T-helper 17 cell (primary cell): ENCODE measurements at places on chromosomes 7 and 10.

- H3K4me1 ChIP-seq, result no peaks in the 10 kb centered on the region
- H3K4me3 ChIP-seq, result no peak overlapping the region
- H3K27ac ChIP-seq, result no peak overlapping the region
- no peak for DNase-seq
Measured at GRCh38 chr7:68679459-68680234, 918.6 kb upstream of the AUTS2 start.

GRCh38 chr10:119667562-119668328 is 16.6 kb downstream of the BAG3 start:
- H3K27me3 ChIP-seq, result no peaks in the 10 kb centered on the region
- no peak overlapping the region for H3K4me3 ChIP-seq
- H3K27ac ChIP-seq, result peak overlapping the region; percentile 87
- peaks cover 39% of the 10 kb centered on the region for H3K4me1 ChIP-seq
- DNase-seq, result no peak
- H3K36me3 ChIP-seq, result no peaks in the 10 kb centered on the region

DNA sequence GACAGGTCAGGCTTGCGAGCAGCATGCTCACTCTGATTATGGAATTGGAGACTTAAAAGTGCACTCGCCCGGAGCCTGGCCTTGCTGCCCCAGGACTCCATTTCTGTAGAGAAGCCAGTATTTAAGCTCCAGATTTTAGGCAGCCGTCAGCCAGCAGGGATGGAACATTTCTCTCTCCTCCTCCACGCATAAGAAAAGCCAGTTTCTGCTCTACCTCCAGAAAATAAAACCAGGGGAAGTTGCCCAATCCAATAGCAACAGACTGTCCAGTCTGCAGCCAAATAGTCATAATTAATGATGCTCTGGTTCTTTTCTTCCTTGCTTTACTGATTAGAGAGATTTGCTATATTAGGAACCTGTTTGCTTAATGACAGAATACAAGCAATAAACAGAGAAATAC is 203.2 kb downstream of the GFRA1 start:
- no peaks in the 10 kb centered on the region for H3K36me3 ChIP-seq
- no peak for DNase-seq
- H3K27me3 ChIP-seq, result peaks cover 4% of the 10 kb centered on the region
- H3K27ac ChIP-seq, result no peak overlapping the region
- H3K4me3 ChIP-seq, result no peak overlapping the region

DNA sequence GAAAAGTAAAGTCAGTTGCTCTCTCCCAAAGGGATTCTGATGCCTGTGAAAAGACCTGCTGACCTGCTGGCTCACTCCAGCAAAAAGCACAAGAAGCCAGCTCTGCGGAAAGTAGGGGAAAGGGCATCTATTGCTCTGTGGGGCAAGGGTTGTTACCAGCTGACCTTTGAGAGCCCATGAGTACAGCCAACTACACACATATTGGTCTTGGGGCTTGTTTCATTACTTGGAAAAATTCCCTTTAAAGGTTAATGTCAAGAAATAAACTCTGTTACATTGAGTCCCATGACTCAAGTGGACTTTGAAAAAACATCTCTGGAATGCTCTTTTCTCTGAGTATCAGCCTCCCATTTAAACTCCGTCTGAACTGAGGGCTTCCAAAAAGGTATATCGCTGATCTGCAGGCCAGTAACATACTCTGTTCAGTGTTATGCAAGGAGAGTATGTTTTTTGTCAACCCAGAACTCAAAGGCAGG is 53.2 kb downstream of the PANK1 start:
- no peak for DNase-seq
- no peak overlapping the region for H3K4me3 ChIP-seq
- H3K27ac ChIP-seq, result no peak overlapping the region

DNA sequence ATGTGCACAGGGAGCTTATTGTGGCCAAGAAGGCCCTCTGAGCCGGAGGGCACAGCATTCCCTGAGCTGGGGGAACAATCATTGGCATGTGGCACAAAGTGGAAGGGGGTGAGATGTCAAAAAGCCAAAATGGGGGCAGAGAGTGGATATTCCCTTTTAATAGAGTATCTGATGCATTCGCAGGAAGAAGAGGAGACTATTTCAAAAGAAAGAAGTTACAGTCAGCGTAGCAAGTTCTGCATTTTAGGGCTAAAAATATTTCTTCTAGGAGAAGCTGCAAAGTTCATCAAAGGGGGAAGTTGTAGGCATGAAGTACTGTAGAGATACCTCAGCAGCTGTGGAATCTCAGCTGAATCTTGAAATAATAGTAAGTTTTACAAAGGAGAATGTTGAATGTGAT is 136.0 kb upstream of the WDR11 start:
- H3K27me3 ChIP-seq, result peaks cover 15% of the 10 kb centered on the region
- H3K36me3 ChIP-seq, result no peaks in the 10 kb centered on the region
- no peak for DNase-seq
- peaks cover 3% of the 10 kb centered on the region for H3K4me1 ChIP-seq
- no peak overlapping the region for H3K4me3 ChIP-seq

- peaks cover 6% of the 10 kb centered on the region for H3K4me1 ChIP-seq
- peaks cover 52% of the 10 kb centered on the region for H3K27me3 ChIP-seq
- no peak overlapping the region for H3K4me3 ChIP-seq
- H3K36me3 ChIP-seq, result peaks cover 6% of the 10 kb centered on the region
Measured at GRCh38 chr7:44322631-44323363, 2.6 kb downstream of the CAMK2B start.

- H3K27me3 ChIP-seq, result no peaks in the 10 kb centered on the region
- DNase-seq, result no peak
- H3K4me3 ChIP-seq, result no peak overlapping the region
- no peaks in the 10 kb centered on the region for H3K4me1 ChIP-seq
- no peak overlapping the region for H3K27ac ChIP-seq
Measured at GRCh38 chr10:65196111-65196510, 1674.9 kb downstream of the REEP3 start.

GRCh38 chr10:33120700-33121099 is 162.7 kb upstream of the ITGB1 start:
- no peaks in the 10 kb centered on the region for H3K36me3 ChIP-seq
- no peak for DNase-seq
- H3K27ac ChIP-seq, result peak overlapping the region; percentile 100
- no peak overlapping the region for H3K4me3 ChIP-seq
- H3K4me1 ChIP-seq, result peaks cover 73% of the 10 kb centered on the region
- no peaks in the 10 kb centered on the region for H3K27me3 ChIP-seq

GRCh38 chr10:100656454-100656853 is 88.9 kb upstream of the PAX2 start:
- DNase-seq, result no peak
- H3K4me3 ChIP-seq, result no peak overlapping the region
- H3K27me3 ChIP-seq, result peaks cover 82% of the 10 kb centered on the region
- H3K4me1 ChIP-seq, result peaks cover 21% of the 10 kb centered on the region
- H3K36me3 ChIP-seq, result peaks cover 29% of the 10 kb centered on the region
- no peak overlapping the region for H3K27ac ChIP-seq

DNA sequence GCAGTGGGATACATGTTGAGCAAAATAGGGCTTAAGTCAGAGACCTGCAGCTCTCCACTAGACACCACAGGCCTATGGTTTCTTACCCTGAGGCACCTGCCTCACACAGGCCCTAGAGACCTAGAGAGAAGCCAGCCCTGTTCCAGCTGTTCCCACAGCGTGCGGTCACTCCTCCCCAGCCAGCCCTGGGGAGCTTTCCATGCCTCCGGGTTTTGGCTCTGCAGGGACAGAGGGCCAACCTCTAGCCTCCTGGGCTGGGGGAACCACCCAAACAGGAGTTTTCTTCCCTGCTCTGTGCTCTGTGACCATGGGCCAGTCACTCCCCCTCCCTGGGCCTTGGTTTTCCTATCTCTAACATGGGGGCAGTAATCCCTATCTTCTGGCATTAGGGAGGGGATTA is 33.0 kb downstream of the SH2B2 start:
- peaks cover 3% of the 10 kb centered on the region for H3K4me1 ChIP-seq
- H3K36me3 ChIP-seq, result no peaks in the 10 kb centered on the region
- no peak overlapping the region for H3K4me3 ChIP-seq
- H3K27me3 ChIP-seq, result peaks cover 16% of the 10 kb centered on the region
- no peak for DNase-seq

- no peak for DNase-seq
- no peaks in the 10 kb centered on the region for H3K4me1 ChIP-seq
- H3K4me3 ChIP-seq, result no peak overlapping the region
- H3K27me3 ChIP-seq, result no peaks in the 10 kb centered on the region
Measured at GRCh38 chr10:52583336-52583735, 189.2 kb downstream of the MBL2 start.

- H3K27ac ChIP-seq, result no peak overlapping the region
- H3K4me1 ChIP-seq, result no peaks in the 10 kb centered on the region
- H3K36me3 ChIP-seq, result no peaks in the 10 kb centered on the region
- H3K27me3 ChIP-seq, result peaks cover 39% of the 10 kb centered on the region
Measured at GRCh38 chr10:75606203-75606779, 174.9 kb downstream of the LRMDA start.

DNA sequence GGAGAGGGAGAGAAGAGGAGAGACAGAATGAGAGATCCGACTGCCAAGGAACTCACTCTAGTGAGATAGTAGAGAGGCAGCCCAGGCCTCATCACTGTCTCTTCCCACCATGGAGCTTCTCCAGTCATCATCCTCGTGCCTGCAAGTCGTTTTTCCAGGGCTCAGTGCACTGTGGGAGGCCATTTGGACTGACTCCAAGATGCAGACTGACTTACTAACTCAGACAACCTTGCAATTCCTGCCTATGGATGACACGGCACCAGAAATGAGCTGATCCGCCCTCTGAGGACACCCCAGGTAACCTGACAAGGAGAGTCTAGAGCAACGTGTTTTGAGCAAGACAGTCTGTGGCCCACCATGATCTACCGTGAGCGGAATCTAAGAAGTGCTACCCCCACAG is 154.9 kb downstream of the GLI3 start:
- H3K4me1 ChIP-seq, result no peaks in the 10 kb centered on the region
- H3K27me3 ChIP-seq, result peaks cover 13% of the 10 kb centered on the region
- no peaks in the 10 kb centered on the region for H3K36me3 ChIP-seq
- DNase-seq, result no peak
- H3K4me3 ChIP-seq, result no peak overlapping the region

- no peak overlapping the region for H3K27ac ChIP-seq
- peaks cover 13% of the 10 kb centered on the region for H3K27me3 ChIP-seq
- DNase-seq, result no peak
- no peak overlapping the region for H3K4me3 ChIP-seq
Measured at GRCh38 chr10:112366992-112367391, 6.9 kb upstream of the ACSL5 start.

DNA sequence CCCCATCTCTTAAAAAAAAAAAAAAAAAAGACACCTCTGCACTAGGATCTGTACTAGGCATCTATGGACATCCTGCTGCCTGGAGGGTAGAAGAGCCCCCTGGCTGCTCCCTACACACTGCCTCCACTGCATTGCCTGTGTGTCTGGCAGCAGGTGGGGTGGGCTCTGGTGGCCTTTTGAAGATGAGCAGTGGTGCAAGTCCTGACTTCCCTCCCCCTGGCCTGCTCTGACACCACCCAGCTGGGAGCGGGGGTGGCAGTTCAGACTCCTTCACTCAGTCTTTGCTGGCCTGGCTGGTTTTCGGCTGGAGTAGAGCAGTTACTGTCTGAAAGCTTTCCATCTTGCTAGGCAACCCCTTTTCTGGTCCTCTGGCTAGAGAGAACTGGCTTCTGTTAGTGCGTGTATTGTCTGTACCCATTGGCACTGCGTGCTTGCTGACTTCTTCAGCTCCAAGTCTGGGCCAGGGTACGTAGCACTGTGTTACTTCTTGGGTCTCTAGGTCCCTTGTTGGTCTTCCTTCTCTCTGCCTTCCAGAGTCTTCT is 17.6 kb downstream of the C10orf62 start:
- H3K27me3 ChIP-seq, result no peaks in the 10 kb centered on the region
- no peaks in the 10 kb centered on the region for H3K4me1 ChIP-seq
- no peak overlapping the region for H3K27ac ChIP-seq
- no peak for DNase-seq

DNA sequence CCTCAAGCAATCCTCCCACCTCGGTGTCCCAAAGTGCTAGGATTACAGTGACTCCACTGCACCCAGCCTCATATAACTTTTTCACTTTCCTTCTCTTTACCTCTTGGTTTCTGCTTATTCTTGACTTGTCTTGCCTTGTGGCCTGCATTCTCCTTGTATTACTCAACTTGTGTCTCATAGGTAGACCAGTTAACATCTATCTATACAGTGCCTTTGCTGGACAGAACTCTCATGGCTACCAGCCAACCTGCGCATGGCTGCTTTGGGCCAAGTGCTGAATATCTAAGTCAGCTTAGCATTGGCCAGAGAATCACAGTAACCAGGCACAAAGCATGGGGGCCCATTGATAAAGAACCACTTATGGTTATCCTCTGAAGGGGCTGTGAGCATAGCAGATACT is 42.6 kb upstream of the ZNRF2 start:
- H3K27me3 ChIP-seq, result peaks cover 16% of the 10 kb centered on the region
- no peak overlapping the region for H3K4me3 ChIP-seq
- H3K27ac ChIP-seq, result no peak overlapping the region
- peaks cover 2% of the 10 kb centered on the region for H3K36me3 ChIP-seq

- no peak for DNase-seq
- H3K27me3 ChIP-seq, result peaks cover 53% of the 10 kb centered on the region
- H3K36me3 ChIP-seq, result peaks cover 4% of the 10 kb centered on the region
Measured at GRCh38 chr7:1214516-1214915, 18.2 kb upstream of the UNCX start.

GRCh38 chr7:30135301-30136116 is 723 bp downstream of the MTURN start:
- H3K4me1 ChIP-seq, result peaks cover 18% of the 10 kb centered on the region
- H3K27me3 ChIP-seq, result peaks cover 6% of the 10 kb centered on the region
- H3K4me3 ChIP-seq, result peak overlapping the region; percentile 95
- H3K27ac ChIP-seq, result peak overlapping the region; percentile 67
- H3K36me3 ChIP-seq, result no peaks in the 10 kb centered on the region

- DNase-seq, result peak; percentile 67
- H3K27me3 ChIP-seq, result no peaks in the 10 kb centered on the region
- H3K27ac ChIP-seq, result peak overlapping the region; percentile 98
- H3K36me3 ChIP-seq, result no peaks in the 10 kb centered on the region
Measured at GRCh38 chr7:55533050-55533728, 39.1 kb downstream of the VOPP1 start.

DNA sequence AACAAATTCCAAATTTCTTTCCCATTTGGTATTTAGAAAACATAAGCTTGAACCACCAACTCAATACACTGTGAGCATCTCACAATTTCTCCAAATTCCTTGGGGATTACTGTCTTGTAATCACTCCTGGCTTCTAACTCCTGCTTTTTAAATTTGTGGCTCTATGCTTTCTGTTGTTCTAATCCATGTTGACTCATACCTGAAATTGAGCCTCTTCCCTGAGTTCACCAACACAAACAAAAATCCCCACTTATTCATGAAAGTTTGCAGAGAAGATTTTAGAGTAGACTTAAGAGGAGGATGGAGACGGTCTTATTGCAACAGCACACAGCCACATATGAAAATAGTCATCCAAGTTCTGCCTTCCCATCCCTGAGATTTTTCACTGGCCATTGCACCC is 252.5 kb downstream of the PTEN start:
- no peak for DNase-seq
- H3K4me1 ChIP-seq, result peaks cover 18% of the 10 kb centered on the region
- H3K36me3 ChIP-seq, result no peaks in the 10 kb centered on the region
- no peaks in the 10 kb centered on the region for H3K27me3 ChIP-seq
- H3K27ac ChIP-seq, result no peak overlapping the region

GRCh38 chr10:120945801-120946302 is 94.7 kb downstream of the WDR11 start:
- H3K36me3 ChIP-seq, result no peaks in the 10 kb centered on the region
- DNase-seq, result no peak
- H3K4me1 ChIP-seq, result peaks cover 7% of the 10 kb centered on the region
- no peak overlapping the region for H3K27ac ChIP-seq

- no peaks in the 10 kb centered on the region for H3K27me3 ChIP-seq
- H3K4me3 ChIP-seq, result peak overlapping the region; percentile 70
- DNase-seq, result no peak
- H3K27ac ChIP-seq, result peak overlapping the region; percentile 97
- H3K36me3 ChIP-seq, result peaks cover 3% of the 10 kb centered on the region
Measured at GRCh38 chr7:4748231-4748681, 27.2 kb upstream of the AP5Z1 start.

GRCh38 chr10:117217196-117217761 is 20.0 kb downstream of the KCNK18 start:
- H3K4me3 ChIP-seq, result peak overlapping the region; percentile 82
- H3K27me3 ChIP-seq, result peaks cover 54% of the 10 kb centered on the region
- H3K36me3 ChIP-seq, result no peaks in the 10 kb centered on the region
- no peaks in the 10 kb centered on the region for H3K4me1 ChIP-seq
